ENCODE measurements at places on chromosomes 16 and 17.
A peak's percentile ranks its signal among the peaks of the same experiment; 100 is the strongest.

GRCh38 chr16:8880839-8881510, 1.2 kb upstream of the LITAFD start:
- DNase-seq: no peak

DNA sequence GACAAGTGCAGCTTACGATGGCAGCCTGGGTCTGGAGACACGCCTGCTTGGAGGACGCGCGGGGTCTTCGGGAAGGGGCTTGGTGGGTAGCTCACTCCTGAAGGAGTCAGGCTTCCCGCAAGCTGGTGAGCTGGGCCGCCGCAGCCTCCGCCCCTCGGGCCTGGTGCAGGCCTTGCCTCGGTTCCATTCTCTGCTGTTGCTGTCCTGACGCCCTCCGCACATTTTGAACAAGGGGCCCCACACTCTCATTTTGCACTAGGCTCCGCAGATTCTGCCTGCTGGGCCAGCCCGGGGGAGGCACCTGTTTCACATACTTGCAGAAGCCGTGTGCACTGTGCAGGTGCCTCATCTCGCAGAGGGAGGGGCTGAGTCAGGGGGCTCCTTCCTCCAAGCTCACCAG, 31.9 kb upstream of the CBX4 start:
- DNase-seq: no peak

DNA sequence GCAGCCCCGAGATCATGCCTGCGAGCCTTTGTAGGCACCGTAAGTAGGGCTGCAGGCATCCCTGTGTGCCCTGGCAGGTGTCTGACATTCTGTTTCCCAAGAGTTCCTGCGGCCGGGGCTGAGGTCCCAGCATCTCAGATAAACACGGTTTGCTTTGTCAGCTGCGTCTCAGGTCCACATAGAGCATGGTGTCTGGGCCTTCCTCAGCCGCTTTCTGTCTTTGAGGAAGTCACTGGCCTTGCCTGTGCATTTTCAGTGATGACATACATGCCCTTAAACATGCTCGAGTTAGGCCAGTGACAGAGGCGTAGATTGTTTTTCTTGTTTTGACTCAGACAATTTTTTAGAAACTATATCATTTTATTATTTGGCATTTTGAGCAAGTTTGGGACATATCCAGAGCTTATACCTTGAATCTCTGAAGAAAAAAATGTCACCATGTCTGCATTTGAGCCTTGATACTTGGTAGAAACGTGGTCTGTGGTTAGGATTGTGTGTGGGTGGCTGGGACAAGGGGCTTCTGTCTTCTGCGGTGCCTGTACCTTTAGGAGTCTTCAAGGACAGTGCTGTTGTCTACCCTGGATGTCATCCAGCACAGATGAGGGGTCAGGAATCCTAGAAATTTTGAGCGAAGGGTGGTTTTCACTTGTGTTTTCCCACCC, 105.8 kb downstream of the SNX29 start:
- DNase-seq: no peak

GRCh38 chr17:5789528-5789927, 205.2 kb upstream of the NLRP1 start:
- DNase-seq: no peak

DNA sequence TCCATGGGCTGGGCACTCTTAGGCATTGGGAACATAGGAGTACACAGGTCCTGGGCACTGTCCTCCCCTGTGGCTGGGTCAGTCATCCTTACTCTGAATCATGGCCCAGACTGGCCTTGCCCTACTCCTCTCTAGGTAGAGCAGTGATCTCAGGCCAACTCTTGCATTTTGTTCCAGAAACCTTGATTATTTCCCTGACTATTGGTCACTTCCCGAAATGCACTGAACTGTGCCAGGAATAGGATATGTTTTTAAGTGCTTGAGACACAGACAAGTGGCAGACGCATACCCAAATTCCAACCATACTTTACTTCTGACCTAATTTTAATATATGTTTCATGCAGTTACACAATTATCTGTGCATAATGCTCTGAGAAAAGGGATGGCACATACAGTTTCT, 10.3 kb downstream of the KRABD2 start:
- DNase-seq: no peak

DNA sequence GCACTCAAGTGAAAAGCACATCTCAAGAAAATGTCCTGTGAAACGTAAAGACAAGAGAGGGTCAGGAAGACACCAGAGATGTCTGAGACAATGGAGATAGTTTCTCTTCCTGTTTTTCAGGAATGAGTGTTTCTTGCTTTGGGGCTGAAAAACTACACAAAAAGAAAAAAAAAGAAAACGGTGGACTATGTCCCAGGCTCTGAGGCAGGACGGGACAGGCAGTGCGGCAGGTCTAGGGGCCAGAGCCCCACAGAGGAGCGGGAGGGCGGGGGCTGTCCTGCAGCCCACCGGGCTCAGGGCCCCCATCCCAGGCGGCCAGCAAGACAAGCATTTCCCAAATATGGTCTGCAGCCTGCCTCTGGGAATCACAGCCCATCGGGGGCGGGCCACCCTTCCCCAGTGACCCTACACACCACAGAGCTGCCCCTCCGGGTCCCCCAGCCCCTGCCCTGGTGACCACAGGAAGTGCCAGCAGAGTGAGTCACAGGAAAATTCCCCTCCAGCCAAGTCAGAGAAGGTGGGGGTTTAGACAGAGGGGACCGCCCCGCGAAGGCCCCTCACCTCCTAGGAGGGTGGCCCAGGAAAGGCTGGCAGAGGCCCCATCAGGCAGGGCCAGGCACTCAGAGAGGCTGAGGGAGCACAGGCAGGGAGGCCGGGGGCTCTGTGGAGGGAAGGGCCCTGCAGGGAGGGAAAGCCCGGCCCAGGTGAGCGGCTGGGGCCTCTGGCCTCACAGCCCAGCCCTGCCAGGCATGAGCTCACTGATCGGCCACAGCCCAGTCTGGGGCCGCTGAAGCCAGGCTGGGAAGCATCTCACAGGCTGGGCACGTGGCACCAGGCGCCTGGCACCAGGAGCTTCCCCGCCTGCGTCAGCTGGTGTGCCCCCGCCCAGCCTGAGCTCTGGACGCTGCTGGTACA, 6.3 kb downstream of the BCAR1 start:
- DNase-seq: peak; percentile 80

GRCh38 chr17:18246880-18247612, 11.5 kb downstream of the FLII start:
- no peak for DNase-seq

DNA sequence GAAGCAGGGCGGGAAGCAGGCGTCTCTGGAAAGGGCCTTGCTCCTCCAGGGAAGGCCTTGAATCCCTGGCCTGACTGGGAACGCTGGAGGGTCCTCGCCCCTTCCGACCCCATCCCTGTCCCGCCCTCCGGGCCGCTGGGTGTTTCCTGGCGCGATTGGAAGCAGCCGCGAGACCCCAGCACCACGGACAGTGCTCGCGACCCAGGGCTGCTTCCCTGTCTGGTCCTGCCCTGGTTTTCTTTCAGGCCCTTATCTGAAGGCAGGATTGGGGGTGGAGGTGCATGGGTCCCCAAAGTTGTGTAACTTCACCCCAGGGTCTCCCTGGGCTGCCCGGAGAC, 2.1 kb downstream of the MGAT5B start:
- DNase-seq: no peak

GRCh38 chr17:38415250-38416194, 12.7 kb upstream of the ARHGAP23 start:
- no peak for DNase-seq

DNA sequence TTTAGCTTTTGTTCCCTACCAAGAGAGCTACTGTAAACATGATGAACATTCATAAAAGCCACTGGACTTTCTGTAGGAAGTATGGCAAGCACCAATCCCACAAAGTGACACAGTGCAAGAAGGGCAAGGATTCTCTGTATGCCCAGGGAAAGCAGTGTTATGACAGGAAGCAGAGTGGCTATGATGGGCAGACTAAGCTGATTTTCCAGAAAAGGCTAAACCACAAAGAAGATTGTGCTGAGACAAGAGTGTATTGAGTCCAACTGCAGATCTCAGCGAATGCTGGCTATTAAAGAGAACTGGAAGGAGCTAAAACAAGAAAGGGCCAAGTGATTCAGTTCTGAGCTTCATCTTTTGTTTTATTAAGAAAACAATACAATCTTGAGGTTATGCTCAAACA, 60.5 kb upstream of the EFCAB3 start:
- DNase-seq: no peak

DNA sequence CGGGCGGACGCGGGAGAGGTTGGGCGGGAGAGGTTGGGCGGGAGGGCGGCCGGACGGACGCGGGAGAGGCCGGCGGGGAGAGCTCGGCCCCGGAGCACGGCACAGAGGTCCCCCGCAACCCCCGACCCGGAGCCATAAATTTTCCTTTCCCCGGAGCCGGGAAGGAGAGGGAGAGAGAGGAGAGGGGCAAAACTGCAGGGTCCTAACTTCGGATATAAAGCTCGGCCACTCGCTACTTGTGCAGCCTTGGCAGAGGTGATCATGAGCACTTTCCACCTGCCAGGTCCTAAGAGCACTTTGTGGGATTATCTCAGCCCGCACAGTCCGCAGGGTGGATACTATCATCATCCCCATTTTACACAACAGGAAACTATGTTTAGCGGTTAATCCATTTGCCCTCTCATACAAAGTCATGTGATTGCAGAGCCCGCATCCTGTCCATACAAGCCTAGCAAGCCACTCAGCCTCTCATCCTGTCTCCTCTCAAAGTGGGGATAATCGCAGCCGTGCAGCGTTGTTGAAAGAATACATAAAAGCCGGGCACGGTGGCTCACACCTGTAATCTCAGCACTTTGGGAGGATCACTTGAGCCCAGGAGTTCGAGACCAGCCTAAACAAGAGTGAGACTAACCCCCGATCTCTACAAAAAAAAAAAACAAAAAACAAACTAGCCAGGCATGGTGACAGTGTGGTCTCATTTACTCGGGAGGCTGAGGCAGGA, 780 bp upstream of the DCAKD start:
- no peak for DNase-seq

DNA sequence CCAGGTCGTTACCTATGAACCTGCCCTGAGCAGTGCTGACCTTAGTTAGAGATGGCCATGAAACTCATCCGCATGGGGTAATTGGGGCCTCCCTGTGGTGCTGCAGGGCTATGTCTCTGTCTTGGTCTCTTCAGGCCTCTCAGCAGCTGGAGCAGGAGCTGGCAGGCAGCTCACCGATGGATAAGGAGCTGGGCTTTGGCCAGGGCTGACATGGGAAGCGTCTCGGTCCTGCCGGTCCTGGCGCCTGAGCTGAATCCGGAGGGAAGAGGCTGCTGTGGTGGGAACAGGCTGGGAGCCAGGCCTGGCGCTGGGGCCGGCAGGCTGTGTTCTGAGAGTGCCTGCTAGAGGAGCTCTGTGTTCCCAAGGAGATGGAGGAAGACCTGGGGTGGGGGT, 10.1 kb downstream of the IL32 start:
- DNase-seq: no peak

- no peak for DNase-seq
Measured at GRCh38 chr17:16987066-16987829, 15.3 kb upstream of the TNFRSF13B start.

DNA sequence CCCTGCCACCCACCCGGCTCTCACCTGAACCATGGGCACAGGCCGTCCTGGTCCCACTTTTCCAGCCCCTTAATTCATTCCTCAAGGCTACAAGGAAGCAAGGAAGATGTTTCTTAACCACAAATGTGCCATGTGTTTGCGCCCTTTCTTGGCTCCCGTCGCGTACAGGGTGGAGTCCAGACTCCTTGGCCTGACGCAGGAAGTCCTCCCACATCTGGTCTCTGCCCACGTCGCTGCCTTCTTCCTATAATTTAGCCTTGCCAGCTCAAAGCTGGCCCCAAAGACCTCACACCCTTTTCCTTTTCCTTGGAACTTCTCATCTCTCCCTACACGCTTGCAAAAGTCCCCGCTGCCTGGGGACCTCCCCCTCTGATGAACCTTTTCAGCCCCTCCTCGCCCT, 38.8 kb upstream of the BHLHA9 start:
- DNase-seq: no peak

DNA sequence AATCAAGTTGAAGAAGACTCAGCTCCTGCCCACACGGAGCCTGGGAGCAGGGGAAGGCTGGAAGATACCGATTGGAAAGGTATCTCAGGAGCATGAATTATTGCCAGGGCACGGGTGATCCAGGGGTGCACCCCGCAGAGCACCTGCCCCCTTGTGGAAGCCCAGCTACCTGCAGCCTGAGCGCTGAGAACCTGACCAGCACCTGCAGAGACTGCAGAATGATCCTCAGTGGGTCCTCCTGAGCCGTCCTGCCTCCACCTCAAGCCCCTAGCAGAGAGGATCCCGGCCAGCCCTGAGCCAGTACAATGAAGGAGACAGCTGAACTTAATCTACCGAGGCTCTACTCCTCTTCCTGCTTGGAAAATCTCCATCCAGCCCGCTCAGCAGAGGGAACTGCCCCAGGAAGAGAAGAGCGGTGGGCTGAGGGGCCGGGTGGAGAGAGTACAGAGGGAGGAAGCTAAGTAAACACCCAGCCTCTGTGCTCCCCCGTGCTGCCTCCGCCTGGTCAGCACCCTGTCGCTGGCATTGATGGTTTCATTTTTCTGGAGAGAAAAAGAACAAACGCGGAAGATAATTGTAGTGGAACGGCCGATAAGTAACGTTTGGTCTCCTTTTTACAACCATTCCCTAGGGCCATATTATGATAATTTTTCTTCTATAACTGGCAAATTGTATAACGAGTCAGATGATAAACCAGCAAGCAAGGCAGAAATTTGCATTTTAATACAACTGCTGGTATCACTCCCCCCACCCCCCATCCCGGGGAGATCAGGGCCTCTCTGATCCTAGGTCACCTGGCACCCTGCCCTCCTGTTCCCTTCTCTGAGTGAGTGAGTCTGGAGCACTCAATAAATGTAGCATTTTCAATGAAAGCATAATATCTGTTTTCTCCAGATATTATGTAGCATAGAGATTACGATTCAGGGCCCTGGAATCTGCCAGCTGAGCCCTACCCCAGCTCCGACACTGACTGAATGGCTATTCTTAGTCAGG, 204.5 kb upstream of the RPL38 start:
- no peak for DNase-seq

- no peak for DNase-seq
Measured at GRCh38 chr17:41868568-41868967, 3.3 kb upstream of the KLHL11 start.

DNA sequence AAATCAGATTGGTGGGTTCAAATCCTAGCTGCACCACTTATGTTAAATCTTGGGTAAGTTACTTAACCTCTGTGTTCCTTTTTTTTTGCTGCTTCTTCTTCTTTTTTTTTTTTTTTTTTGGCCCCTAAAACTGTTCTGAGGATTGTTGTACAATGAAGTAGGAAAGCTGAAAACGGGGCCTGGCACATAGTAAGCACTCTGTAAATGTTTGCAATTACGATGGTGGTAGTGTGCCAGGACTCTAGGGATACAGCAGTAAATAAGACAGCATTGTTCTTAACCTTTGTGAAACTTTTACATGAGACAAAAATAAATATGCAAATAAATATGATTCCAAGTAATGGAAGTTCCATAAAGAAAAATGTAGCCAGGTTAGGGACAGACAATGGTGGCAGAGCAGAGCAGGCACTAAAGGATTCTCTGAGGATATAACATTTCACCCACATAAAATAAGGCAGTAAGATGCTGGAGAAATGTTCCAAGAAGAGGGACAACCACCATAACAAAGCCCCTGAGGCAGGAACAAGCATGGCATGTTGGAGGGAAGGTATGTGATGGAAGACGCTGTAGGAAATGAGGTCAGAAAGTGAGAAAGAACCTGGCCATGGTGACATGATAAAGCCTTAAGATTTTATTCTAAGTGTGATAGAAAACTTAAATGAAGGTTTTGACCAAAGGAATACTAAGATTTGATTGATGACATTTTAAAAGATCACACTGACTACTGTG, 127.3 kb downstream of the NLK start:
- DNase-seq: no peak

All from BJ (cell line).